ENCODE measurements at places on chromosomes 16 and 17. TPM values are rescaled to one million over a fixed set of nuclear protein-coding genes. Genes with fewer than 3 reads are reported as not detected.

GRCh38 chr16:52101246-52101645 is 445.7 kb downstream of the TOX3 start:
- DNase-seq: no peak

DNA sequence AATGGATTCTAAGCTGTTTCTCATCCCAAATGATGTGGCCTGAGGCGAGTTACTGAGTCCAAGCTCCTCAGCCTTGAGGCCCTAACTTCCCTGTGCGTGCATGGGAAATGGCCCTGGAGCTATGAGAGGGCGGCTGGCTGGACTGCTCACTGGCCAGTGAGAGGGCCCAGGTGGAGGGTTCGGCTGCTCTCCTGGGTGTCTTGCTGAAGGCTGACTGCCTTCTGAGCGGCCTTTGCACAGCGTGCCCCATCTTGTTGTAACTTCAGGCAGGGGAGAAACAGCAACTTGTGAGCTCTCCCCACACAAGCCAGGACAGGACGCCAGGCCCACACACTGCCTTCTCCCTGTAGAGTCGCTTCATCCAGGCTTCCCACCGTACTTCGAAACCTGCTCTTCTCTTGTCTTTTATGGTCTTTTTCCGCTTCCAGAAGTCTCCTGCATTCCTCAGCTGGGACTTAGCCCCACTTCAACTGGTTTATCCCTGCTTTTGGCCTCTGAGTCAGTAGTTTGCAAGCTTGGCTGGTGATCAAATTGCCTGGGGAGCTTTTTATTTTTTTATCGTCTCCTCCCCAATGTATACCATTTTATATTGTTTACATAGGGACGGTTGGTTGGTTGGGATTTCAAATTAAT is 13.3 kb downstream of the CDH3 start:
- DNase-seq: no peak

The C16orf89 gene
- not detected for total RNA-seq

The MYO15A gene
- 0.31 TPM for total RNA-seq
